MG63 (cell line): ENCODE measurements at places on chromosomes 6 and 20. TPM values are rescaled to one million over a fixed set of nuclear protein-coding genes. Genes with fewer than 3 reads are reported as not detected.

The GPX5 gene
- total RNA-seq: not detected in 2 replicates

The EPHA7 gene
- 4.3 and 7.0 TPM in 2 replicates for total RNA-seq

The PSMG4 gene
- 28.6 and 36.9 TPM in 2 replicates for total RNA-seq

DNA sequence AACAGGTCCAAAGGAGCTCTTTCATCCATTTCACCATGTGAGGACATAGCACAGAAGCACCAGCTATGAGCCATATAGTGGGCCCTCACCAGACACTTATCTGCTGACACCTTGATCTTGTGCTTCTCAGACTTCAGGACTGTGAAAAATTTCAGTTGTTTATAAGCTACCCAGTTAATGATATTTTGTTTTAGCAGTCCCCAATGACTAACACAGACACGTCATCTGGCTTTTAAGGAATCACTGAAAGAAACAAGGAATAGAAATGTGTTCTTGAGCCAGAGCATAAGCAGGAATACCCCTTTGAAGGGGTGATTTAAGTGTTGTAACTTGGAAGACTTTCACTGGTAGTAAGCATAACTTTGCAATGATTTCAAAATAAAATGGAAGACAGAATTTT lies 214.7 kb upstream of the PTCHD4 start:
- DNase-seq: no peak

GRCh38 chr6:157097255-157097955 lies 225.9 kb downstream of the TMEM242 start:
- DNase-seq: no peak

- no peak for DNase-seq
Measured at GRCh38 chr6:145087034-145087433, 648.3 kb downstream of the EPM2A start.

- no peak for DNase-seq
Measured at GRCh38 chr20:58595167-58595566, 55.9 kb upstream of the STX16 start.

- DNase-seq: no peak
Measured at GRCh38 chr20:59664421-59664941, 60.1 kb downstream of the PHACTR3 start.

DNA sequence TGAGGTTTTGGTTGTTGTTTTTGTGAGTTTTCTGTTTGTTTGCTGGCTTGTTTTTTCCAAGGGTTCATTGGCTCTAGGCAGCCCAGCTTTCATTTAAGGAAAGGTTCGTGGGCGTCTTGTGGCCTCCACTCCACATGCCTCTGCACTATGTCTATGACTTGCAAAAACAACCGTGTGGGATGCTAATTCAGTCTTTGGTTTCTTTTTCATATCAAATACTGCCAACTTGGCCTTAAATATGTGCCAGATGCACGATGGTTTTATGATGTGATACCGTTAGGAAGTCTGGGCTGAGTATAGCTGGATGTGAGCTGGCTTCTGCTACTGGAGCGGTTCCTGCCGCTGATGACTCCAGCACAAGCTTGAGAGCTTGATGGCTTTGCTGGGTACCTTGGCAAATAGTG lies 96.3 kb downstream of the BMP2 start:
- no peak for DNase-seq
